ENCODE measurements at places on chromosomes 2 and 18.

- peak; percentile 74 for DNase-seq
Observed at GRCh38 chr18:51195451-51196117, 1.9 kb downstream of the MEX3C start.

- no peak for DNase-seq
Observed at GRCh38 chr2:43086451-43087221, 139.8 kb downstream of the ZFP36L2 start.

DNA sequence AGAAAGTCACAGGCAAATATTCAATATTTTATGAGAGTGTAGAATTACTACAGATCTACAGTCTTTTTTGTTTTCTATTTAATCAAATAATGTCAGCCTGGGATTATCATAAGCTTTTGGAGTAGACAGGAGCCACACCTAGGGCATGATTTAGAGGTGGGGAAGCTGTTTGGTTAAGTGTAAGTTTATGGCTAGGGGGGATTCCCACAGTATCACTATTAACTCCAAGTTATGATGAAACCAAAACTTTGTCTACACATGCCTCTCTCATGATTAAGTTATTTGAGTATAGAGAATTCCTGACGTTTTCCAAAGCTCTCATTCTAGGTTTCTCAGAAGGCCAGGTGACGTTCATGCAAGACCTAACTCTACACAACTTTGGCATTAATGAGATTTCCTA lies 2.1 kb downstream of the SERPINB10 start:
- no peak for DNase-seq

DNA sequence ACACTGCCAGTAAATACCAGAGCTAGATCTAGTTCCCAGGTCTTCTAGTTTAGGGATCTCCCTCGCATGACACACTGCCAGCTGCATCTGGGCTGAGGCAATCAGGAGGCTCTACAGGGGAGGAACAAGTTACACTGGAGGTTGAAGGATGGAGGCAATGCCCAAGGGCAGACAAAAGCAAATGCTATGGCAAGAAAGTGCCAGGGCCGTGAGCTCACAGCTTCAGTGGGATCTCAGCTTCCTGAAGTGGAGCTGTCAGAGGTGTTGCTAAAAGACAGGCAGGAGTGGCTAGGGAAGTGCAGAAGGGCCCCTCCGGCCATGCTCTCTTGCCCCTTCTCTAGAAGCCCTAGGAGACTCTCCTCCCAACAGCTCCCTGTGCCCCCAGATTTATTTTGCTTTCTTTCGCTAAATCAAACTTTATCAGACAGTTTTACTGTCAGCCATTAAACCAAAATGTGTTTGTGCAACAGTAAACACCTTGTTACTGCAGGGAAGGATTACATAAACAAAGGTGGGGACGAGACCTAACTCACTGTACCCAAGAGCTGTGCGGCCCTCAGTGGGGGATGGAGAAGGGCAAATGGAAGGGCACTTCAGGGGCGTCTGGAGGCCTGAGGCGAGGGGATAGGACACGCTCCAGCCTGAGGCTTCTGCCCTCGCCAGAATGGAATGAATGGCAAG lies 39.4 kb upstream of the PKDCC start:
- DNase-seq = no peak

GRCh38 chr2:16899958-16900357 lies 234.3 kb upstream of the CYRIA start:
- DNase-seq = no peak

GRCh38 chr2:120253021-120253882 lies 600 bp downstream of the RALB start:
- no peak for DNase-seq

GRCh38 chr18:63676526-63677323 lies 15.0 kb upstream of the SERPINB3 start:
- DNase-seq = peak; percentile 2

DNA sequence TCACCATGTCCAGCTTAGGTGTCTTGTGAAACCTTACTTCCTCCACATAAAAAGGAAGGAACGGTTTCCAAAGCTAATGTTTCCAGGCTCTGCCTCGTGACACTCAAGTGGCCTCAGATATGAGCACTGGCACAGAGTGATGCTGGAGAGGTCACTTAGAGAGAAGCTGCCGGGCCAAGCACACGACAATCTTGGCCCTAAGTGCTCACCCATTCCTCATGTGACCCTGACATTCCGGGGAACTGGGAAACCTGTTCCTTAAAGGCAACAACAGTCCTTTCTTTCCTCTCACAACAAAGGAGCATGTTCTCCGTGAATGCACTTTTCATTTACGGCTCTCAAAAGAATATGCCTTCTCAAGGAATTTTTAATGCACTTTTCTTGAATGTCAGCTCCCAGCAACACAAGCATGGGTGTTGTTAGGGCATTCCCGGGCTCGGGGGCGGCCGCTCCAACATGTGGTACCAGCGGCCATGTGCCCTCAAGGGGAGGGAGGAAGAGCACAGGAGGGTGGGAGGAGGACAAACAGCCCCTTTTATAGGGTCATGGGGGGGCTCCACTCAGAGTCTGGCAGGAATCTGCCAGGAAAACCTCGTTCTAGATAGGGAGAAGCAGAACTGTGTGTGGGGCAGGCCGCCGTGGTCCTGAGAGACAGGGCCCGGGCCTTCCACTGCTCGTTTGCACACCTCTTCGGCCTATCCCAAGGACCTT lies 118.6 kb downstream of the MBP start:
- no peak for DNase-seq

DNA sequence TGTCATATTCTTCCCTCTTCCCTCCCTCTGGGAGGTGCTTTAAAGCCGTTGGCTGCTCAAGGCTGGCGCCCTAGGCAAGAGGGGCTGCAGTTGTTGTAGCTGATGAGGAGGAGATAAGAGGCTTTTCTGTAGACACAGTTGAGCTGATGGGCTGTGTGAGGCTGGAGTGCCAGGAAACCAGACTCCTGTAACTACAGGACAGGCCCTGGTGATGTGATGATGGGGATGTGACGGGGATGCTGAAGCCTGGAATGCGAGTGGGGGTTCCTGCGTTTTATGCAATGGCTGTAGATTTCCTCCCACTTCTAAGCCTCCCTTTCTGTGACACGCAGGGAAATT lies 5.7 kb upstream of the EFR3B start:
- no peak for DNase-seq

- no peak for DNase-seq
Observed at GRCh38 chr2:212921061-212921460, 230.4 kb downstream of the IKZF2 start.

- DNase-seq = no peak
Observed at GRCh38 chr2:179070895-179071294, 21.0 kb upstream of the CCDC141 start.

DNA sequence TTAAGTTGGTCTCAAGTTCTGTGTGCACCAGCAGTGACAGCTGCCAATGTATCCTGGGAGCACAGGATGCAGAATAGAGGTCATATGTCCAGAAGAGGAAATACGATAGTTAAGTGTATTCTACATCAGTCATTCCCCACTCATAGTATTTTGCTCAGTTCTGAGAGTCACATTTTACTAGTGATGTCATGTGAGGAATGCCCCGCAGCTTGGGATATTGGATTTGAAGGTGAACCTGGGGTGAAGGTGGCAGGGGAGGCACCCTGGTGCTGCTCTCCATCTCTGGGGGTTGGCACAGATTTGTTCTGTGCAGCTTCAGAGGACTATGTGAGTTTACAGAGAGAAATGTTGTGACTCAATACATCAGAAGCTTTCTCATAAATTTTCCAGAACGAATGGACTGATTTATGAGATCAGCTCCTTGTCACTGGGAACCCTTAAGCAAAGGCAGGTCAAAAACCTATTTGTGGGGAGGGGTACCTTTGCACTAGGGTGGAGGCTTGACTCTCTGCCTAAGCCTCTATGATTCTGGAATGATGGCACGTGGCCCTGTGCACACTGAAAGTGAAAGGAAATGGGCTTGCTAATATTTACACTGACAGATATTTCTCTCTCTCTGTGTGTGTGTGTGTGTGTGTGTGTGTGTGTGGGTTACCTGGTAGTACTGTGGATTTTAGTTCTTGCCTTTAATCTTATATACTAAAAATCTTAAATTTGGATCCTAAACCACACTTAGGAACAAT lies 95.9 kb downstream of the NEB start:
- peak; percentile 53 for DNase-seq

GRCh38 chr2:106749823-106750222 lies 136.1 kb downstream of the ST6GAL2 start:
- no peak for DNase-seq

DNA sequence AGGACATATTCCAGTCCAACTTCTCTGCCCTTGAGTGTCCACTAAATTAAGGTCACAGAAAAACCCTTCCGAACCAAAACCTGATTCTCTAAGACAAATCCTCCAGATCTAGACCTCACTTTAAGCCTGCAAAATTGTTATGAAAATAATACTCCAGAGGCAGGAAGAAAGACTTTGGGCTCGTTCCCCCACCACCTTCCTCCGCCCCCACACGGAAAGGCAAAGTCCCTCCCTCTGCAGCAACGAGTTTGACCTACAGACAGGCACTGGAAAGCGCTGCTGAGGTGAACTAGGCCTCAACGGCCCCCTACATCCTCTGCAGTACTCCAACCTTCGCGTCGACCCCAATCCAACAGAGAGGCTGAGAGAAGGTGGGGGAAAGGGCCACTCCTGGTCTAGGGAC lies 808 bp downstream of the ATP5MC3 start:
- DNase-seq = no peak

GRCh38 chr2:206250041-206250897 lies 24.2 kb upstream of the ZDBF2 start:
- no peak for DNase-seq

DNA sequence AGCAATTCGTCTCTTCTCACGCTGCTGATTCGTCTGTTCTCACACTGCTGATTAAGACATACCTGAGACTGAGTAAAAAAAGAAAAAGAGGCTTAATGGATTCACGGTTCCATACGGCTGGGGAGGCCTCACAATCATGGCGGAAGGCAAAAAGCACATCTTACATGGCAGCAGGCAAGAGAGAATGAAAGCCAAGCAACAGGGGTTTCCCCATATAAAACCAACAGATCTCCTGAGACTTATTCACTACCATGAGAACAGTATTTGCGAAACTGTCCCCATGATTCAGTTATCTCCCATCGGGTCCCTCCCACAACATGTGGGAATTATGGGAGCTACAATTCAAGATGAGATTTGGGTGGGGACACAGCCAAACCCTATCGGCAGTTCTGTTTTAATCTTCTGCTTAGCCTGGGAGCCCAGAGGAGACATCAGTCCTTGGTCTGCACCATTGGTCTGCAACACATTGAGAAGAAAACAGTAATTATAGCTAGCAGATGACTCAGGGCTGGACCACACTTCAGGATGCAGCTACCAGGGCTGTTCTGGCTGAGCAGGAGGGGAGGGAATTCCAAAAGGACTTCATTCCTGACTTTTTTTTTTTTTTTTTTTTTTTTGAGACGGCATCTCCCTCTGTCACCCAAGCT lies 69.4 kb downstream of the CABLES1 start:
- no peak for DNase-seq

DNA sequence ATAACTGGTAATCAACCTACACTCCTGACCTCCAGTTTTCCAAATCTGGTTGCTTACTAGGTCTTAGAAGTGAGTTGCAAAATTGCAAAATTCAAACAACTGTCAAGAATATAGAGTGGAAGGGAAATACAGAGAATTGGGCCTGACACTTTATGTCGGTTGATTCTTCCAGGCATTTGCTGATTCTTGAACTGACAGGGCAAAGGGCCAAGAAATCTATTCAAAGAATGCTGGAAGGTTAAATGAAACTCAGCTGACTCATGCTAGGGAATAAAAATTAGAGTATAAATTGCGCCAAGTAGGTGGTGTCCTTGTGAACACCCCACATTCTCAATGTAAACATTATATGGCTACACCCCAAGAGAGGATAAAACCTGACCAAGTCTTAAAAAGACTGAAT lies 21.5 kb upstream of the ZSCAN30 start:
- DNase-seq = no peak

DNA sequence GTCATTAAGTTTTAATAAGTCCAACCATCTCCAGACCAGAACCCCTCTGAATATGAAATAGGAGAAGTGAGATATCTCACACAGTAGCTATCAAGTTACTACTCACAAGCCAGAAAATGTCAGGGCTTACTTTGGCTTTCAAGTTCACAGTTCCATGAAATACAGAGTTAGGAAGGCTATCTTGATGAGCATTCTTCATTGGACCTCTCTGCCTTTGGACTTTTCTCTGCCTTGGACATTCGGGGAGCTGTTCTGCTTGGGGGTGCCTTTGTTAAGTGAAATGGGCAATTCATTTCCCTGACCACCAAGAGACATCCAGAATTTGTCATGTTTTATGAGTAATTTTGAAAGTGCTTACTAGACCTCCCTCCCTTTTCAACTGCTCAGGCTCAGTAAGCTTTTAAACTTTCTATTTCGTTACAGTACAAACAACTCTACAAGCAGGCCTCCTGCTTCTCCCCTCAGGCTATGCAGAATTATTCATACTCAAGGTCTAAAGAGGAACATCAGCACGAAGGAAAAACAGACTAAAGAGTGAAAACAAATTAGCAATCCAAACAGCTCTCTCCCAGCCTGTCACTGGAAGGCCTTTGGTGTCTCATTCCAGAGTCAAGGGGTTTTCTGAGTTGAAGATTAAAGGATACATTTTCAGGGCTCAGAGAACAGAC lies 95.3 kb downstream of the MREG start:
- DNase-seq = no peak

- DNase-seq = peak; percentile 75
Observed at GRCh38 chr18:77063260-77063659, 69.3 kb downstream of the MBP start.

DNA sequence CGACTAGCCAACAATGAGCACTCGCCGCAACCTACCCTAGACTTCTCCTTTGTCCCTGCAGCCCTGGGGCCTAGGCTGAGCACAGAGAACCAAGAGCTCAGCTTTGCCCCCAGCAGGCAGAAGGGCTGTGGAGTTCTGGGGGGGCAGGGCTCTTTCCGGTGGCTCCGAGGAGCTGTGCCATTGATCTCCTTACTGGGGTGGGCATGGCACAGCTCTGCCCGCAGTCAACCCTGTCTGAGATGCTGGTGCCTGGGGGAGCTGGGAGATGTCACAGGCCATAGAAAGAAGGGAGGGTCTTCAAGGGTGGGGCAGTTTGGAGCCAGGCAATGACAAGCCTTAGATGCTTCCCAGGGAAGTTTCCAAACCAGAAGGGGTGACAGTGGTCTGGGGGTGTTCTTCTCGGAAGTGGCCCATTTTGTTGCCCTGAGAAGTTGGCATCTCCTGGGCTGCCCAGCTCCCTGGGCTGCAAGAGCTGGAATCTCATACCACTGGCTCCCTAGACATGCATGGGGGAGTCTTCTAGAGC lies 14.1 kb upstream of the GPR55 start:
- DNase-seq = no peak

DNA sequence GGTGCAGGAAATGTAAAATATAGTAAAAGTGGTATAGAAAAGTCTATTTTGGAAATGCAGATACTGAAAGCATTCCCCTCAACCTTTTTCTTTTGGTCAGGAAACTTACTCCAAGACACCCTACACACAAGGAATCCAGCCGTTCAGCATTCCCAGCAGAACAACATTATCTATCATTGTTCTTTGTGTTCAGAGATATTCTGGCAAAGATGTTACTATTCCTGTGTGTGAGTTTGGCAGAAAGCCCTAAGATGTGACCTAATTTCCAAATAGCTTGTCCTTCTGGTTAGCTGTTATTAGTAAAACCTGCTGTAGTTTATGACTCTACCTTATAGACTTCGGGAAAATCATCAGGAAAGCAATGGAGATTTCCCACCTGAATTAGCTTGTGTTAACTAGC lies 78.1 kb upstream of the PELI1 start:
- no peak for DNase-seq

GRCh38 chr2:237816531-237816930 lies 18.0 kb downstream of the RBM44 start:
- no peak for DNase-seq

GRCh38 chr2:208280234-208280633 lies 14.2 kb downstream of the PIKFYVE start:
- DNase-seq = no peak
